ENCODE measurements at places on chromosomes 1 and 21.

DNA sequence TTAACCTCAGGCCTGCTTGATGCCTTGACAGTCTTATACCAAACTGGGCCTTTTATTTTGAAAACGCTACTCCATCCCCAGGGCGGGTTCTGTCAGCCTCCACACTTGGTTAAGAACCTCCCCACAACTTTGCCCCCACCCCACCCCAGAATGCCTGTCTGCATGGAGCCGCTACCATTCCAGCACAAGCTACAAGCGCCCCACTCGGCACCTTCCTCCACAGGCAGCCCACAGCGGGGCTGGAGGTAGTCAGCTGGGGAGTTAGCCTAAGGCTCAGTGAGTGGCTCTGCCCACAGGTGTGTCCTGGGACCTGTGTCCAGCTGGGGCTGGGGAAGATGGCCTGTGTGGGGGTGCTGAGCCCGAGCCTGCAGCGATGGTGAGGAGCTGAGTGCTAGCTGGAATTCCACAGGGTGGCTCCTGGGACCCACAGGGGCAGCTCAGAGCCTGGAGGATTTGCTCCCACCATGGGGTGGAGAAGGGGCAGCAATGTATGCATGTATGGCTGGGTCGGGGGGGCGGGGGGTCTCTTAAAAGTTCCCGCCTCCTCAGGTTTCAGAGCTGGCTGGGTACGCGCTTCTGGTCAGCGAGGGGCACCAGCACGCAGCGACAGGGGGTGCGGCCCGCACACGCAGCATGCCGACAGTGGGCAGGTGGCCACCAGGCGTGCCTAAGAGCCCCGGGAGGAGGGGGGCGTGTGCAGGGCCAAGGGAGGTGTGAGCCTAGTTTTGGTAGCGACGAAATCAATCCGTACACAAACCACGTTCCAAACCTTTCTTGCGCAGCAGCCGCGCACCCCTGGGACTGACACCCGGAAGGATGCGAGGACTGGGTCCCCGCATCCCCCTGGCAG lies 917 bp downstream of the ETNK2 start:
- no peak for DNase-seq

DNA sequence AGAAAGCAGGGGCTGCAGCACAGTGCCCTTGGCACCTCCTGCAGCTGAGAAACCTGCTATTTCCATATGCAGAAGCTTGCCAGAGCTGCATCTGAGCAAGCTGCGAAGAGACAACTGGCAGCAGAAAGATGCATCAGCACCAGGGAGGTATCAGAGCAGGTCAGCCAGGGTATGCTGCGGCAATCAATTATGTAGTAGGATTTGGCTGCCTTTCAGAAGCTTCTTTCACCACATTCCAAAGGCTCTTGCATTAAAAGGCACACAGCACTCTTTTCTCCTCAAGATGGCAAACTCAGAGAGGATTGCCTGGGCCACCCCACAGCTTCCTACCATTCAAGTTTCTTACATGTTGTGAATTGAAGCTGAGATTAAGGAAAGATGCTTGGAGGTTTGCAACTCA lies 47.6 kb upstream of the RAP1A start:
- DNase-seq, result no peak

GRCh38 chr1:84298684-84299535 lies 2.6 kb upstream of the SAMD13 start:
- no peak for DNase-seq

GRCh38 chr1:164895026-164895912 lies 336.3 kb downstream of the PBX1 start:
- no peak for DNase-seq

DNA sequence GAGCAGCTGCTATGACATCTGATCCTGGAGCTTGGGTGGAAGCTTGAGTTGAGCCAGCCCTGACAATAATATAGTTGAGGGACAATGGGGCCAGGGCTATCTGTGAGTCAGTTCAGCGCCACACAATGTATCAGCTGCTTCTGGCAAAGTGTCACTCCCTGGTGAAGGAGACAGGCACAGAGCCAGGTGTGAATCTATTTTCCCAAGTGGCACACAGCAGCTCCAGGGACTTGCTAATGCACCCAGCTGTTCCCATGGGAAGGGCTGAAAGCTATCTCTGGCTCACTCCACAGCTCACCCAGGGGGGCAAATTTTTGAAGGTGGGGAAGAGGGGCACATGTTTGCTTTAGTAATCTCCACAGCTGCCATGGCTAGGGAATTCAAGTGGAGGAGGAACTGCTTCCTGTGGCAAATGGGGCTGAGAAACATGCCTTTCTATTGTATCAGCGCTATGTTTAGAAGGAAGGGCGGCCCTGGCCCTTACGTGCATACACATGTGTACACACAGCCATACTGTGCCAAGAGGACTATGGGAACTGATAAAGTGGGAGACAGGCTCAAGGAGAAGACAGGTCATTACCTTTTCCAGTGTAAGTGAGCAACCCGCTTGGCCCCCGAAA lies 2.2 kb downstream of the CYB5R1 start:
- peak; percentile 92 for DNase-seq

DNA sequence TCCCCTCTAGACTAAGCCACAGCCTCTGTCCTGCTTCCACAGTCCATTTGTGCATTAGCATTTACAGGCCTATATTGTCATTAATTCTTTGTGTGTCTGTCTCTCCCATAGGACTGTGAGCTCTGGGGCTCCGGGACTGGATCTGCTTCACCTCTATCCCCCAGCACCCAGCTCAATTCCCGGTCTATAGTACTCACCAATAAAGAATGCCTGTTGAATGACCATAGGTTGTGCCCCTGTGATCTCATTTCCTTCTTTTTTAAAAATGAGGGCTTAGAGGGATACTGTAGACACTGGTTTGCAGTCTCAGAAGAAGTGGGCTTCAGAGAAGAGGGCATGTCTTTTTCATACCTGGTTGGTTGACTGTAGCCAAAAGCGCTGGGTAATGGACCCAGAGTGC lies 8.8 kb upstream of the POU3F1 start:
- no peak for DNase-seq

DNA sequence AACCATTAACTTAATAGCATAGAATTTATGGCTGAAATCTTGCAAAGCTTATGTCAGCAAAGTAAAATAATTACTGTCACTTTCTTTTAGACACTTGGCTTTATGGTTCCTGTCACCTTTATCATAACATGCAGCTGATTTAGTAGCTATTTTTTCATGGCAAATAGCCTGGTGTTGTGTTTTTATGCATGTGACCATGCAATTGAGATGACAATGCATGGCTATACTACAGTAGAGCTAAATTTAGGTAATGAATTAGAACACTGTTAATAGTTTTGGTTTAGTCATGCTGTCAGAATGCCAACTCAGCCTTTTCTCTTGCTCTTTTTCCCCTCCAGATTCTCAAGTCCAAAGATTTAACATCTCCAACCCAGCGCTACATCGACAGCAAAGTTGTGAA lies 88.6 kb downstream of the TGFB2 start:
- no peak for DNase-seq

- no peak for DNase-seq
Measured at GRCh38 chr1:15943328-15943991, 32.4 kb downstream of the ZBTB17 start.

GRCh38 chr1:202697038-202697437 lies 13.2 kb downstream of the SYT2 start:
- no peak for DNase-seq

DNA sequence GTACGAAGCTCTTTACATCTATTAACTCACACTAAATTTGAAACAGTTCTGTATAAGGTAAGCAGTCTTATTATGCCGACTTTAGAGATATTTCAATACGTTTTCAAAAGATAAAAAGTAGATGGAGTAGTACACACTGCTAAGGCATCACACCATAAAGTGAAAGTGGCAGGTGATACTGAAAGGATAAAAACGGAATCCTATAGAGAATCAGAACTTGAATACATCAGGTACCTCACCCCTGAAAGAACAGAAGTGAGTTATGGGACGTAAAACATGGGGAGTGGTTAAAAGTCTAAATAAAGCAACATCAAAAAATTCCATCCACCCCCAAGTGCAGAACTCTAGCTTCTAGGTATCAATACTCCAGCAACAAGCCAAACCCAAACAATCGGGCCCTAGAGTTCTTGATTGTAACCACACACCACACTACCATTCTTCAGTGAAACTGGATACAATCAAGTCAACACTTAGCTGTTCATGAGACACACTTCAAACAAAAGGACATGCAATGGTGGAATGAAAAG lies 142.6 kb downstream of the SMYD3 start:
- DNase-seq, result peak; percentile 3

DNA sequence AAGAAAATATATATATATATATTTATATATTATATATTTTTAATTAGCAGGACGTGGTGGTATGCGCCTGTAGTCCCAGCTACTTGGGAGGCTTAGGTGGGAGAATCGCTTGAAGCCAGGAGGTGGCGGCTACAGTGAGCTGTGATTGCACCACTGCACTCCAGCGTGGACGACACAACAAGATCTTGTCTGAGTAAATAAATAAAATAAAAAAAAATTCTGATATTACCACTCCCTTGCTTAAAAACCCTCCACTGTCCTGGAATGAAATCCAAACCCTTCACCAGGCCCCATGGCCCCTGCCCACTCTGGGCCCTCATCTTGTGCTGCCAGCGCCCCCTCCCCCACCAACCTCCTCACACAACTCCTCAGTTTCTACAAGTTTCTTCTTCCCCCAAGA lies 1.7 kb upstream of the ECE1 start:
- no peak for DNase-seq

- DNase-seq, result no peak
Measured at GRCh38 chr1:61156576-61157467, 74.5 kb downstream of the NFIA start.

- DNase-seq, result no peak
Measured at GRCh38 chr1:84283381-84283780, 18.1 kb upstream of the SAMD13 start.

GRCh38 chr1:90475631-90476030 lies 241.5 kb downstream of the BARHL2 start:
- DNase-seq, result no peak

DNA sequence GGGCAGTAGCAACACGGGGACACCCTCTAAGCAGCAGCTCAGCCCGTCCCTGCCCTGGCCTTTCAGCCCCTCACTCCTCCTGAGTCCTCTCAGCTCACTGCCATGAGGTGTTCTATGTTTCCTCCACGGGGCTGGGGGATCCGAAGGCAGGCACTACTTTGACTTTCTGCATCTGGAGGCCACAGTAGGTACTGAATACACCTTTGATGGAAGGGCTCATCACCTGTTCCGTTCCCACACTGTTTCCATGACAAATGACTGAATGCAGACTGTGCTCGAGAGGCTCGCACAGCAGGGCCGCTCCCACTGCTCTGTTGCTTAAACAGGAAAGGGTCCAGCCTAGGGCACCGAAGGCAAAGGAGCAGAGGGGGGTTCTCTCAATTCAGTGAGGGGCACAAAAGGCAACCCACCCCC lies 77.6 kb upstream of the DNAH14 start:
- no peak for DNase-seq

GRCh38 chr1:10888791-10889649 lies 92.6 kb upstream of the CASZ1 start:
- no peak for DNase-seq

GRCh38 chr1:225998560-225999226 lies 450 bp downstream of the SDE2 start:
- no peak for DNase-seq

- DNase-seq, result no peak
Measured at GRCh38 chr21:43937891-43938309, 72.9 kb downstream of the AGPAT3 start.

- no peak for DNase-seq
Measured at GRCh38 chr1:33852711-33853110, 11.2 kb upstream of the HMGB4 start.

GRCh38 chr1:37556712-37557196 lies at the start of gene DNALI1:
DNALI1 (plus strand) TSS chr1:37556940; CDS start chr1:37556995, 55 bp downstream.
- no peak for DNase-seq

GRCh38 chr1:167492481-167492910 lies 25.8 kb downstream of the CD247 start:
- no peak for DNase-seq

DNA sequence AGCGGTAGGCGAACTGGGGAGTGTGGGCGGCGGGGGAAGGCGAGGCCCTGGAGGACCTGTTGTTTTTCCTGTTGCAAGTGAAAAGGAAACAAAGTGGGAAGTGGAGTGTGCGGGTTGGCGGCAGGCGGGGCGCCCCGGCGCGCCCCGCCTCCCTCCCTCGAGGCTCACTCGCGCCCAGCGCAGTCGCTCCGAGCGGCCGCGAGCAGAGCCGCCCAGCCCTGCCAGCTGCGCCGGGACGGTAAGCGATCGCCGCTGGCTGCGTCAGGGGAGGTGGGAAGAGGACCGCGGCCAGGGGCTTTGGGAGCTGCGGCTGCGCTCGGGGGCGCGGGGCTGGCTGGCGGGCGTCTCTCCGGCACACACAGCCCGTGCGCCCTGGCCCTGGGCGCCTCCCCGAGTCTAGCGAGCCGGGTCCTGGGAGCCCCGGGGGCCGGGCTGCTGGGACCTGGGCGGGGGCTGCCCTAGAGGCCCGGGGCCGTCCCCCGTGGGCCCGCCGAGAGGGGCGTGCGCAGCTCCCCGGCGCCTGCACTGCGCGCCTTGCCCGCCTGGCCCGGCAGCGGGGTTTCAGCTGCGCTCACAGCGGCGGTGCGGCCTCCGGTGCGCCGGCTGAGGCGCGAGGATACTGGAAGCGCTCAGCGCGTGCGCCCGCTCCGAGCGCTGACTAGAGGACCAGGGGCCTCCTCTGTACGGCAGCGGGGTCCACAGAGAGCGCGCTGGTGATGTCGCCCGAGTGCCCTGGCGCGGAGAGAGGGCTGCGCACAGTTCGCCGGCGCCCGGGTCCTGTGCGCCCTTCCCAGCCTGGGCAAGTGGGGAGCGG lies at the start of gene PIK3CD:
Gene PIK3CD (plus strand): TSS at position 167 of the 814 bp plus-strand sequence. CDS start 58,725 bp downstream, outside the sequence.
- no peak for DNase-seq

DNA sequence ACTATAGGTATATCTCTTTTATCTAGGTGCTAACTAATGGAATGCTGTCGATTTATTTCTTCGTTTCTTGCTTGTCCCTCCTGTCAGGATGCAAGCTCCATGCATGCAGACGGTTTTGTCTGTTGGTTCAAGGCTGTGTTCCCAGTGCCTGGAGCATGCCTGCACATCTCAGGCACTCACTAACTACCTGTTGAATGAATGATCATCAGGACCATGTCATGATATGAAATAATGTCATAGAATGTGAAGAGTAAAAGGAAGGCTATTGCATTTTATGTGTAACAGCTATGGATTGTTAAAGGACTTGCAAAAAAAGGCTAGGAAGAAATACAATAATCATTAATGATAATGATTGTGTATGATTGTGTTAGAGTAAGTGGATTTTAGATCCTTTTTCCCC lies 4.2 kb downstream of the GPR25 start:
- DNase-seq, result no peak

DNA sequence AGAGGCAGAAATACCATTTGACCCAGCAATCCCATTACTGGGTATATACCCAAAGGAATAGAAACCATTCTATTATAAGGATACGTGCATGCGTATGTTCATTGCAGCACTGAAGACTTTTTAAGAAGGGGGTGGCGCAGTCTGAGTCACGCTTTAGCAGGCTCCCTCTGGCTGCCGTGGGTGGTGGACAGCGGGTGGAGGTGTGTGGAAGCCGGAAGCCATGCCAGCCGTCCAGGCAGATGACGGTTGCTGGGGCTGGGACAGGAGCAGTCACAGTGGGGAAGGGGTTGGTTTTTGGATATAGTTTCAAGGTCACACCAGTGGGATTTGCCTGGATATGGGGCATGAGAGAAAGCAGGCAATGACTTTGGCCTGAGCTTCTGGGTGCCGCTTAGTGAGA lies 270.5 kb downstream of the GRIK3 start:
- DNase-seq, result no peak

GRCh38 chr1:204885288-204885711 lies 14.6 kb downstream of the NFASC start:
- no peak for DNase-seq

All from NCI-H1436 treated with DMSO at 0.1 percent for 48 hours (cell line).